ENCODE measurements at places on chromosomes 6 and 20.
A peak's percentile ranks its signal among the peaks of the same experiment; 100 is the strongest.

DNA sequence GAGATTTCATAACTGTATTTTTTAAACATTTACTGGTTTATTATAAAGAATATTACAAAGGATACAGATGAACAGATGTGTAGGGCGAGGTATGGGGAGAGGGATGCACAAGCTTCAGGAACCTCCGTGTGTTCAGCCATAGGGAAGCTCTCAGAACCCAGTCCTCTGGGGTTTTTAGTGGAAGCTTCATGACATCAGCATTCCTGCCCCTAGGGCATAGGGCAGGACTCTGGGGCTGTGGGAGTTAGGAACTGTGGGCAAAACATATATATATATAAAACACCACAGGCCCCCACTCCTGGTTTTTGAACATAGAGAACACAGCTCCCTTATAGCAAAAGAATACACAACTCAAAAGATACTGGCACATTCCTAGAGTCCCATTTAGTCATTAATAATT is 21.9 kb downstream of the EFCAB8 start:
- no peak for DNase-seq

GRCh38 chr6:162029873-162030576 is 697.5 kb downstream of the PRKN start:
- DNase-seq, result no peak

DNA sequence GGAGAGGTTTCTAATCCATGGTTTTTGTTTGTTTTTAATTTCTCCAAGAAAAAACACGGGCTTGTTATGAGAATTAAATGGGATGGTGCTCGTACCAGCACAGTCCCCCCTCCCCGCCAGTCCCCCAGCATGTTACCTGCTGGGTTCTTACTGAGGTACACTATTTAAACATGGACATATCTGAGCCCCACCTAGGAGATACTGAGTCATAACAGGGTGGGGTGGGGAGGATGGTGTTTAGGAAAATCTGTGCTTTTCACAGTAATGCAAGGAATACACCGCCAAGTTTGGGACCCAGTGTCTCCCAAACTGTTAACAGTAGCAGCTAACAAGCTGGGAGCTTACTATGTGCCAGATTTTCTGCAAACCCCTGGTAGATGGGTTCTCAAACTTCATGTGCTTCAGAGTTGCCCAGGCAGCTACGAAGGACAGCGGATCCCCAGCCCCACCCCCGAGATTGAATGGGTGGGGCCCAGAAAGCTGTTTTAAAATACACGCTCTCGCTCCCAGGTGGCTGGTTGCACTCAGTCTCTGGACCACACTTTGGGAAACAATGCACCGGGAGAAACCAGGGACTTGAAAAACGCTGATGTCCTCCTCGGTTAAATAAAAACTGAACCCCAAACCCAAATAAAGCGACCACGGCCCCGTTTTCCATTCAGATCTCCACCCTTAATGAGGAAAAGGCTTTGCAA is 995 bp downstream of the ZFP64 start:
- DNase-seq, result peak; percentile 29

DNA sequence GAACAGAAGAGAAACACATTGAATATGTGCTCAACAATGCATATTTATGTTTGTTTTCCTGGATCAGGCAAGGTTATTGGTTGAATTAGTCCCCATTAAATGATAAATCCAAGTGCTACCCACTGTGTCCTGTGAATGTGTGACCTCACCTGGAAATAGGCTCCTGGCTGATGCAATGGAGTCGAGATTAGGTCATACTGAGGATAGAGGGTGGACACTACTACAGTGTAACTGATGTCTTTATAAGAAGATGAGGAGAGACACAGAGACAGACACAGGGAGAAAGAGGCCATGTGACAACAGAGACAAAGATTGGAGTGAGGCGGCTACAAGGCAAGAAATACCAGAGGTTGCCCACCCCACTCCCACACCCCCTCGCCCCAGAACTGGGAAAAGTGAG is 559.3 kb downstream of the C6orf118 start:
- no peak for DNase-seq

DNA sequence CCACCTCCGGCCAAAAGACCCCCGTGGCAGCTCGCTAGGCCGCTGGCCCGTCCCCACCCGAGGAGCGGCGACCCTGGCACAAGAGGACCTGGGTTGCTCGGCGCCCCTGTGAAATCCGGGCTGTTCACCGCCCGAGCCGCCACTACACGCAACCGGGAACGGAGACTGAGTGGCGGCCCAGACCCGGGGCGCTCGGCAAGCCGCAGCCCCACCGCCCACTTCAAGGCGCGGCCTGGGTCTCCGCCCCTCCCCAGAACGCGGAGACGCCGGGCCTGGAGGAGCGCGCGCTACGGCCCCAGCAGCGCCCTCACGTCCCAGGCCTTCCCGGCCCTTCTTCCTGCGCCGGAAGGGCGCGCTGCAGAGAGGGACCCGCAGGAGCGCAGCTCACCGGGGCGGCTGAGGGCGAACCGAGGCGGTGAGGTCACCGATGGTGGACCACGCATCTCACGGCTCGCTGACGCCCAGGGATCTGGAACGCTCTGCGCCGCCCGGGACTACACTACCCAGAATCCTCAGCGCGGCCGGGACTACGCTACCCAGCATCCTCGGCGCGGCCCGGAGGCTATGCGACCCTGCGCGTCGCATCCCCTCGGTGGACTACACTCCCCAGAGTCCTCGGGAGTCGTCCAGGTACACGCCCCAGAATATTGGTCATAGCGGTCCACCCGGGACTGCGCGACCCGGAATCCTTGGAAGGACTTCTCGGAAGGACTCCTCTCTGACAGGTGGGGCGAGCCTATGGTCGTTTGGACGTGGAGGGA is at the start of gene ZNF337:
Gene ZNF337 (minus strand): TSS at position 483 of the 761 bp plus-strand sequence. CDS start 10,436 bp downstream, outside the sequence.
- peak; percentile 90 for DNase-seq

DNA sequence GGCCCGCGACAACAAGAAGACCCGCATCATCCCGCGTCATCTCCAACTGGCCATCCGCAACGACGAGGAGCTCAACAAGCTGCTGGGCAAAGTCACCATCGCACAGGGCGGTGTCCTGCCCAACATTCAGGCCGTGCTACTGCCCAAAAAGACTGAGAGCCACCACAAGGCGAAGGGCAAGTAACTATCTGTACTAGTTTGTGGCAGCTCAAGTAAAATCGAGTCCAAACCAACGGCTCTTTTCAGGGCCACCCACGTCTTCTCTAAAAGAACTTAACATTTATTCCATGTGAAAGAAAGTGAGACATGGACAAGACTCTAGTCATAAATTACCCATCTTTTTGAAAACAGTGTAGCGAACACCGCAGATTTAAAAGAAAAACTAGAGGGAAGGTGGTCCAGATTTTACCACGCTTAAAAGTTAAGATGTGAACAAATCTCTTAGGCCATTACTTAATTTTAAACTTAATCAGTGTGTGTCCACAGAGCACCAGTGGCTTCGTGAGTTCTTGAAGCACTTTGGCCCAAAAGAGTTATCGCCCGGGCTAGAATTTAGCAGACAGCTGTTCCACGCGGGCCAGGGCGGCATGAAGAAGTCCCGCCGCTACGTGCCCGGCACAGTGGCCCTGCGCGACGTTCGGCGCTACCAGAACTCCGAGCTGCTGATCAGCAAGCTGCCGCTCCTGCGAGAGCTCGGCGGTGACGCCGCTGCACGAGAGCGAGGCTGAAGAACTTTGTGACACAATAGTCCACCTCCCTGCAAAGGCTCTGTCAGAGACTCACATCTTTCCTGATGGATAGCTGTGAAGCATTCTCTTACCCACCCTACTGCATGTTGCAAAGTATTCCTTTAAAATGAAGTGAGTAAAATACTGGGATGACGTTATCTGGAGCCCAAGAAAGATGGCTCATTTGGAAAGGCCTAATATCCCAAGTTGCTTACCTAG is 113.9 kb upstream of the PRSS16 start:
- DNase-seq, result peak; percentile 64

DNA sequence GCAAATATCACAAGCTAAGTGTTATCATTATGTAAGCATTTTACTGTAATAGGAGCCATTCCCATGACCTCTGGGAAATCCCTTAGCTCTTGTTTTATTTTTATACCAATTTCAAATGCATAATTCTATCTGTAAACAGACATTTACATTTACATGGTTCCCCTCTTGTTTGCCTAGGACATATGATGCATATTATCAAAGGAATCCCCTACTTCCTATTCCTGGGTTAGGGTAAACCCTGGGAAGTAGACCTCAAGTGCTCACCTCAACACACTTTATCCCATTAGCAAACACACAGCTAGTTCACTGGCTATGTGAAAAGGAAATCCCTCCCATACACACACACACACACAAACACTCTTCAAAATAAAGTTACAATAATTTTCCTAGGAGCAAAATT is 27.1 kb downstream of the PDE10A start:
- DNase-seq, result no peak

GRCh38 chr6:35973670-35974222 is 50.7 kb downstream of the SLC26A8 start:
- DNase-seq, result peak; percentile 7

- no peak for DNase-seq
Observed at GRCh38 chr20:52791091-52791490, 181.1 kb upstream of the TSHZ2 start.

DNA sequence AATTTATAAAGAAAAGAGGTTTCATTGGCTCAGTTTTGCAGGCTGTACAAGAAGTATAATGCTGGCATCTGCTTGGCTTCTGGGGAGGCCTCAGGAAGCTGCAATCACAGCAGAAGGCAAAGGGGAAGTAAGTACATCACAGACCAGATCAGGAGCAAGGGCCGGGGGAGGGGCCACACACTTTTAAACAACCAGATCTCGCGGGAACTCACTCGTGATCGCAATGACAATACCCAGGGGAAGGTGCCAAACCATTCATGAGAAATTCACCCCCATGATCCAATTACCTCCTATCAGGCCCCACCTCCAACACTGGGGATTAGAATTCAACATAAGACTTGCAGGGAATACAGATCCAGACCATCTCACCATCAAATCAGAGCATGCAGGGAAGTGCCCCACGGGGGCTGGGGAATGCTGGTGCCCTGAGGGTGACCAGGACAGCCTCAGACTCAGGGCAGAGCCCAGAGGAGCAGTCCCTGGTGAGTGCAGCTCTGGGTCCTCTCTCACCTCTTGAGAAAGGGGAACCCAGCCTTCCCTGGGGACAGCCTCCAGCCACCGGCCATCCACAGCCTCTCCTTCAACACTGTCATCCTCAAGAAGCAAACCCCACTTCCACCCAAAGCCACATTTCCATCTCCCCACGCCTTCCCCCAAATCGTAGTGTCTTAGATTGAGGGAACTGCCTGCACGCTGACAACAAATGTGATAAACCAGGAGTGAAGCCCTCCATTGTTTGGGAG is 80.7 kb downstream of the ANKRD60 start:
- no peak for DNase-seq

- DNase-seq, result no peak
Observed at GRCh38 chr6:109428889-109429477, 11.4 kb downstream of the PPIL6 start.

- DNase-seq, result no peak
Observed at GRCh38 chr6:39909701-39910100, 24.6 kb downstream of the MOCS1 start.

Measured in stimulated activated CD4-positive, alpha-beta T cell treated with anti-CD3 and anti-CD28 coated beads, Interleukin-2, amount 100 ng/mL, for 48 hours (primary cell).